AG20443 (cell line): ENCODE measurements at places on chromosomes 7 and 10.
A peak's percentile ranks its signal among the peaks of the same experiment; 100 is the strongest.

GRCh38 chr10:35331894-35332640, 4.2 kb upstream of the CCNY start:
- peak; percentile 70 for DNase-seq

DNA sequence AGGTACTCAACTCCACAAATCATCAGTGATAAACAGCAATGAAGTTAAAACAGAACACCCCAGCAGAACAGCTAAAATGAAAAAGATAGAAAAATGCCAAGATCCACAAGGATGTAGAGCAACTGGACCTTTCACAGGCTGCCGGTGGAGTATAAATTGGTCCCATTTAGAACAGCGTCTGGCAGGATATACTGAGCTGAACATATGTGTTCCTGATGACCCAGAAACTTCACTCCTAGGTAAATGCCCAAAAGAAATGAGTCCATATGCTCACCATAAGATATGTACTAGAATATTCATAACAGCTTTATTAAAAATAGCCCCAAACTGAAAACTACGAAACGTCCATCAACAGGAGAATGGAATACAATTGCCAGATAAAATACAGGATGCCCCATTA, 102.4 kb downstream of the OAT start:
- no peak for DNase-seq

GRCh38 chr10:117363028-117363427, 12.2 kb downstream of the PDZD8 start:
- peak; percentile 17 for DNase-seq

GRCh38 chr7:66239467-66239856, 34.3 kb downstream of the TPST1 start:
- peak; percentile 19 for DNase-seq

- DNase-seq, result peak; percentile 14
These were observed 142.8 kb upstream of the SEMA3A start for GRCh38 chr7:84337429-84337828.

GRCh38 chr7:25597946-25598345, 369.7 kb upstream of the NPVF start:
- no peak for DNase-seq

DNA sequence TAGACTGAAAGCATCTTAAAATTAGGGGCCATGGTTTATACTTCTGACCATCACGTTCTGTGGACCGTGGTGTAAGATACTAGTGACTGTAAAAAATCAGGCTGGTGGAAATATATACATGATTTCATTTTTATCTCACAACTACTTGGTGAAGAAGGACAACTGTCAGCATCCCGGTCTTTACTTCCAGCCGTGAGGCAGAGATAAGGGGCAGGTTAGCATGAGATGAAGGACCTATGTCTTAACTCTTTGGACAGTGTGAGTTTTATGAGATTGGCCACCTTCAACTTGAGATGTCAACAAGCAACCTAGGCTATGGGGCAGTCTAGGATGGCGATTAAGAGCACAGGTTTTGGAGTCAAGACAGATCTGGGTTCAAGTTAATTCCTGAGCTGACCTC, 37.5 kb upstream of the FAM171A1 start:
- no peak for DNase-seq

GRCh38 chr10:89310056-89310893, 8.4 kb downstream of the IFIT2 start:
- no peak for DNase-seq

DNA sequence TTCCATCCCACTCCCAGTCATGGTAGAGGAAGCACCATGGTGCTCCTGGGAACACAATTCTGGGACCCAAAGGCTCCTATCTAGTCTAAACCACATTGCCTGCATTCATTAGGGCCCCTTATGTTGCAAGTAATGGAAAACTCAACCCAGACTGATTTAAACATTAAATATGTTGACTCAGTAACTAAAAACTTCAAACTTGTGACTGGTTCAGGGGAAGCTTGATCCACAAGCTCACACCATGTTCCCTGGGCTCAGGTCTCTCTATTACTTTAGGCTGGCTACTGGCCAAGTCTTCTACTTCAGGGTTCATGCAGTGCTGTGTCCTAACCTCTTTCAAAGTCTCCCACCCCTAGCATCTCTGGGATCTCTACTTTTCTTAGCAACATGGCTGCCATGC, 13.1 kb downstream of the WNT16 start:
- DNase-seq, result no peak

DNA sequence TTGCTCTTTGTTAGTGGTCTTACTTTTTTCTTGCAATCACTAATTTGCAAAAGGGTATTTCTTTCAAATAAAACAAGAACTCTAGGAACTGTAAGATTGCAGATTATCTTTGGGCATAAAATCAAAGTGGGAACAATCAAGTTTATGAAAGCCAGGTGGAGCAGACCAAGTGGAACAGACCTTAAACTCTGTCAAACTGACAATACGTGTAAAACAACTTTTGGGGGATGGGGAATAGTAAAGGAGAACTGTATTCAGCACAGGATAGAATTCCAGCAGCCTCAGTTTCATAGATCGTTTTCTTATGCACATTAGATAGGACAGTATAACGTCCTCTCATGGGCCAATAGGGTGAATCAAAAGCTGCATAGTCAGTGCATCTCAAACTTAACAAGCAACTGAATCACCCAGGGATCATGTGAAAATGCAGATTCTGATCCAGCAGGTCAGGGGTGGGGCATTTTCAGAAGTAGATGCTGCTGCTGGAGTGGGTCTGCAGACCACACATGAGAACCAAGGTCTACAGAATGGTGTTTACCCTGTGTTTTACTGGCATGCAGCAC, 120.7 kb downstream of the PIP4K2A start:
- no peak for DNase-seq

- no peak for DNase-seq
These were observed 765.6 kb upstream of the GHITM start for GRCh38 chr10:83373671-83374070.

DNA sequence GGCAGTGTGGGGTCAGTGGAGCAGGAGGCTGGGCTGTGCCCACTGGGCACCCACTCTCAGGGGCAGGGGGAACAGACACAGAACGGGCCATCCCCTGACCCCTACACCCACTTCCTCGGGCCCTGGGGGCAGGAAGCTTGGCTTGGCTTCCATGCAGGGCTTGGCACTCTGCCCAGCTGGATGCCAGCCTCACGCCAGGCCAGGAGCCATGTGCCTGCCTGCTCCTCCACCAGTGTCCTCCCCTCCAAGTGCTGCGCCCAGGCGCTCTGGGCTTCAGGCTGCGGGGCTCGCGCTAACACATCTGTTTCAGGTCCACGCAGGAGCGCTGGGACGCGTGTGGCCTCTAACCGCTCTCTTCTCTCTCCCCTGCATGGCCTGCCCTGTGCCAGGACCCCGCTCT, 12.7 kb downstream of the LDB3 start:
- no peak for DNase-seq

GRCh38 chr10:133464582-133465031, 10.9 kb downstream of the SCART1 start:
- peak; percentile 6 for DNase-seq

GRCh38 chr7:140317999-140318398, 80.3 kb downstream of the SLC37A3 start:
- no peak for DNase-seq

DNA sequence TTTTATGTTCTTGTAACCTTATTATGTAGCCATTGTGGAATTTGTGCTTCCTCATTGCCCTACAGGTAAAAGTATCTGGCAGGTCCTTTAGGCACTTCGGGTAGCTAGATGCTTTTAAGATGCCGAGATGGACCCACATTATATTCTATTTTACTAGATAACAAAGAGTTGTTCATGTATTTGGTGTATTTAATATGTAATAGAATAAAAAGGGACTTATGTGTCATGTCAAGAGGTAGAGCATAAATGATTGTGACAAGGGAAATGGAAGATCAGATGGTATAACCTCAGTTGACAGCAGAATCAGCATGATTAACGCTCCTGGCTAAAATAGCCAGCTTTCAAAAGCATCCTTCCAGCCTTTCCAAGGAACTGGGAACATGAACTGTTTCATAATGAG, 50.6 kb downstream of the NPY start:
- DNase-seq, result no peak

DNA sequence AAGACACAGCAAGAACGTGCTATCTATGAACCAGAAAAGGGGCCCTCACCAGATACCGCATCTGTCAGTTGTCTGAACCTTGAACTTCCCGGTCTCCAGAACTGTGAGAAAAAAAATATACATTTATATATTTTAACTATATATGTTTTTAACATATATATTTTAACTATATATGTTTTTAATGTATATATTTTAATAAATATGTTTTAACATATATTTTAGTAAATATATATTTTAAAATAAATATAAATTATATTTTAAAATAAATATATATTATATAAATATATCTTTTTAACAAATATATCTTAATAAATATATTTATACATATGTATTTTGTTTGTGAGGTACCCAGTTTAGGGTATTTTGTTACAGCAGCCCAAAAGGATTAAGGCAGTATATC, 958.2 kb upstream of the AUTS2 start:
- no peak for DNase-seq

GRCh38 chr7:15330943-15331342, 230.9 kb downstream of the AGMO start:
- no peak for DNase-seq

DNA sequence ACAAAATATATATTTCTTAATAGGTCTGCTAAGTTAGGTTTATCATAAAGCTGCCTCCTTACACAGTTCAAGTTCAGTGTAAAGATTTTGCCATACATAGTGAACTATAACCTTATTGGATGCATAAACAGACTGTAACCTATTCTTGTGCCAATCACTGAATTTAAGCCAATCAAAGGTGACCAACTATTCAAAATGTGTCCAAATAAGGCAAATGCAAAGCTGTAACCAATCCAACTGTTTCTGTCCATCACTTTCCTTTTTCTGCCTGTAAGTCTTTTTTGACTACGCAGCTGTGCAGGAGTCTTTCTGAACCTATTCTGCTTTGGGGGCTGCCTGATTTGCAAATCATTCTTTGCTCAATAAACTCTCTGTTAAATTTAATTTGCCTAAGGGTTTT, 11.6 kb upstream of the DNMBP start:
- no peak for DNase-seq

DNA sequence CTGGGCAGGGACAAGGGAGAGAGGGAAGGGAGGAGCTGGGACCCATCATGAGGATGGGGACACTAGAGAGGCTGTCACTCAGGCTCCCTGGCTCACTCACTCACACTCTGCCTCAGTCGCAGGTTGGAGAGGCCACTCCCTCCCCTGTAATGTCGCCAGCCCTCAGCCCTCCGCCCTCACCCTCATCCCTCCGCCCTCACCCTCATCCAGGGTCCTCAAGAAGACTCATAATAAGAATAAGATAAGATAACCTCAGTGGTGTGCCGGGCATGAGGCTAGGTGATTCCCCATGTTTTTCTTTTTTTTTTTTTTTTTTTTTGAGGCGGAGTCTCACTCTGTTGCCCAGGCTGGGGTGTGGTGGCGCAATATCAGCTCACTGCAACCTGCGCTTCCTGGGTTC, 92.2 kb downstream of the GTF2IRD1 start:
- no peak for DNase-seq

DNA sequence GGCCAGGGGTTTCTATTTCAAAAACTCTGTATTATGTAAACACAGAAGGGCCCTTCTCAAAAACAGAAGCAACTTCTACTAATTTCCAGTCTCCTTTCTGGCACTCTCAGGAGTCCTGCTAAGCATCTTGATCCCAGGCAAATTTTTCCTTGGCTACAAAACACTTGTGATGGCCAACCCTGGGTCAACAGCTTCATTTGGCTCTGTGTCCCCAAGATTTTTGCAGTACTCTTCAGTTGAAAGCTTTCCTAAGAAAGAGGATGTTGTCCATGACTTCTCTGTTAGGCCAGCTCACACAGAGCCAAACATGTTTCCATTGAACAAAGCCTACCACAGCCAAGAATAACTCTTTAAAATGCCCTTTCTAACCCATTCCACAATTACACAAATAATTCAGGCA, 99.0 kb upstream of the EGR2 start:
- no peak for DNase-seq

DNA sequence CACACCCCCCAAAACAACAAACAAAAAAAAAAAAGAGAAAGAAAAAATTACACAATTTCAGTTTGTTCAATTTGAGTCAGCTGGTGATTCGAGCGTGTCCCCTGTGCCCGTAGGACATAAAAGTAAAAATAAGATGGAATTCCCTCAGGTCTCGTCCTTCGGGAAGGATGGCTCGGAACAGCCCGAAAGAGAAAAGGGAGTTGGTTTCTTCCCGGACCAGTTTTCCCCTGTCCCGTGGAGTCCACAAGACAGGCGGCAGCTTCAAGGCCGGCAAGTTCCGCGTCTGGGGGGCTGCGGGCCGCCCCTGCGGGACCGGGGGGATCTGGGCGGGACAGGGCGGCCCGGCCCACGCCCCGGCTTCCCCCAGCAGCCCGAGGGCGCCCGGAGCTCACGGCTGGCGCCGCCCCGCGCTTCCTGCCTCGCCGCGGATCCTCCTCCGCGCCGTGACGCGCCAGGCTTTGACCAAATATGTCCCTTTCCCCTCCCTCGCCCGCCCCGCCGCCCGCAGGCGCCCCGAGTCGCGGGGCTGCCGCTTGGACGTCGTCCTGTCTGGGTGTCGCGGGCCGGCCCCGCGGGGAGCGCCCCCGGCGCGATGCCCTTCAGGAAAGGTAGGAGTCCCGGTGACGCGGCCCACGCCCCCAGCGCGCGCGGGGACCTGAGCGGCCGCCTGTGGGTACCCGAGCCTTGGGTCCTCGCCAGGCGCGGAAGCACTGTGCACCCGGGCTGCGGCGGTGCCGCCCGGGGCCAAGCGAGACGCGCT, 55.8 kb downstream of the RBM17 start:
- peak; percentile 91 for DNase-seq
